Activated B cell treated with CpG ODN at 0.5 μM for 24 hours (primary cell): ENCODE measurements at places on chromosomes 13 and 19.

DNA sequence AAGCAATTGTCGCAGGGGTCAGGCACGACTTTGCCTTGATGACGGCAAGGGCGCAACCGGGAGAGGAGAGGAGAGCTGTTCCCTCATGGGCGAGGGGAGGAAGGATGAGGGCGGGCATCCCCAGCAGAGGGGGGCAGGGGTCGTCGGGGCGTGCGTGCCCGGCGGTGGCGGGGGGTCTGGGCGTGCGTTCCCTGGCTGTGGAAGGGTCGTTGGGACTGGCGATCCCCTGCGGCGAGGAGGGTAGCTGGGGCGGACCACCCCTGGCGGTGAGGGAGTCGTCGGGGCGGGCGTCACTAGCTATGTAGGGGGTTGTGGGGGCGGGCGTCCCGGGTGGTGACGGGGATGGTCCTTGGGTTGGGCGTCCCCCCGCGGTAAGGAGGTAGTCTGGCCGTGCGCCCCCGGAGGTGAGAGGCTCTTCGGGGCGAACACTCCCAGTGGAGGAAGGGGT is 1.7 kb downstream of the COMP start:
- no peak for DNase-seq
- peaks cover 41% of the 10 kb centered on the region for H3K4me1 ChIP-seq
- H3K27me3 ChIP-seq: peaks cover 63% of the 10 kb centered on the region
- H3K4me3 ChIP-seq: peak overlapping the region; percentile 82
- no peaks in the 10 kb centered on the region for H3K36me3 ChIP-seq
- no peak overlapping the region for H3K27ac ChIP-seq

- no peaks in the 10 kb centered on the region for H3K27me3 ChIP-seq
- H3K36me3 ChIP-seq: peaks cover 16% of the 10 kb centered on the region
- H3K4me1 ChIP-seq: peaks cover 29% of the 10 kb centered on the region
- DNase-seq: no peak
- H3K4me3 ChIP-seq: no peak overlapping the region
Measured at GRCh38 chr13:49749848-49750247, 42.6 kb downstream of the KPNA3 start.

- H3K4me1 ChIP-seq: no peaks in the 10 kb centered on the region
- no peak for DNase-seq
- no peak overlapping the region for H3K27ac ChIP-seq
Measured at GRCh38 chr13:44498502-44498901, 77.6 kb downstream of the TSC22D1 start.

DNA sequence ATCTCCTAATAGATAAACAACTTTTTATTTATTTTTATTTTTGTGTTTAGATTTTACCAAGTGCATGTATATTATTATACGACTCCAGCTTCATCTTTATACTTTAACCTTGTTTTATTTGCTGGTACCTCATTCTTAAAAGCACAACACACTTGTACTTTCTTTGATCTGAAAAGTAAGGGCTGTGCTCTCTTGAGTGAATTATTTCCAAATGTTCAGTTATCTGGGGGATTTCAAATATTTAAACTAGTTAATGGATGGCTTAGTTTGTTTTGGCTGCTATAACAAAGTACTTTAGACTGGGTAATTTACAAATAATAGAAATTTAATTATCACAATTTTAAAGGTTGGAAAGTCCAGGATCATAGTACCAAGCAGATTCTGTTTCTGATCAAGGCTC is 1148.2 kb upstream of the PCDH9 start:
- no peaks in the 10 kb centered on the region for H3K4me1 ChIP-seq
- no peak overlapping the region for H3K4me3 ChIP-seq
- no peaks in the 10 kb centered on the region for H3K36me3 ChIP-seq
- no peak overlapping the region for H3K27ac ChIP-seq

- peaks cover 17% of the 10 kb centered on the region for H3K27me3 ChIP-seq
- DNase-seq: no peak
- H3K36me3 ChIP-seq: no peaks in the 10 kb centered on the region
- H3K27ac ChIP-seq: no peak overlapping the region
- H3K4me1 ChIP-seq: peaks cover 19% of the 10 kb centered on the region
Measured at GRCh38 chr13:25232937-25233515, 54.3 kb downstream of the MTMR6 start.

DNA sequence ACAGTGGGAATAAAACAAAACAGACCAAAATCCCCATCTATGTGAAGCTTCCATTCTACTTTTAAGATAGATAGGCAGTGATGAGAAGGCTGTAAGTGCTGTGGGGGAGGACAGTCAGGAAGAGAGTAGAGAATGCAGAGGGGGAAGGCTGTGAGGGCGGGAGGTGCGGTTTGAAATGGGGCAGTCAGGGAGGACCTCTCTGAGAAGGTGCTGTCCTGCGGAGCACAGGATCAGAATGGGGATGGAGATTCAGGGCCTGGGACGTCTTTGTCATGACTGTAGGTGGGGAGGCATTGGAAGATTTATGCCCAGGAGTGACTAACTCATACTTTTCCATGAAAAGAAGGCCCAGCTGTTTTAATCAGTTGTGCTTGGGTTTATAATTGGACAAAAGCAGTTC is 3.9 kb upstream of the GPR183 start:
- peaks cover 62% of the 10 kb centered on the region for H3K4me1 ChIP-seq
- peaks cover 45% of the 10 kb centered on the region for H3K36me3 ChIP-seq
- H3K4me3 ChIP-seq: peak overlapping the region; percentile 17
